SJSA1 (cell line): ENCODE measurements at places on chromosomes 2 and 18. TPM values are rescaled to one million over a fixed set of nuclear protein-coding genes. Genes with fewer than 3 reads are reported as not detected.

TPRKB gene
- total RNA-seq, result 52.8 and 85.2 TPM in 2 replicates

DNA sequence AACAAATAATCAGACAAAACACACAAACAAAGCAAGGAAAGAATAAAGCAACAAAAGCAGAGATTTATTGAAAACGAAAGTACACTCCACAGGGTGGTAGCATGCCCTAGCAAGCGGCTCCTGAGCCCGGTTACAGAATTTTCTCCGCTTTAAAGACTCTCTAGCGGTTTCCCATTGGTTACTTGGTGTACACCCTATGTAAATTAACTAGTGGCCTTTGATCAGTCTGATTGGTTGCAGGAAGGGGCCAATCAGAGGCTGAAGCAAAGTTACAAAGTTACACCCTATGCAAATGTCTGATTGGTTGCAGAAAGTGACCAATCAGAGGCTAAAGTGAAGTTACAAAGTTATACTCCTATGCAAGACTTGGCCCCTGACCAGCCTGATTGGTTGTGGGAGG, 242.9 kb downstream of the LDLRAD4 start:
- no peaks in the 10 kb centered on the region for H3K4me1 ChIP-seq
- H3K4me3 ChIP-seq, result no peak overlapping the region
- no peak overlapping the region for H3K27ac ChIP-seq
- DNase-seq, result no peak
- no peaks in the 10 kb centered on the region; the same call in 1 of the 2 replicates for H3K27me3 ChIP-seq

IGFBP5 gene
- total RNA-seq, result 0.03 TPM in 1 of 2 replicates, not detected in the other

DNA sequence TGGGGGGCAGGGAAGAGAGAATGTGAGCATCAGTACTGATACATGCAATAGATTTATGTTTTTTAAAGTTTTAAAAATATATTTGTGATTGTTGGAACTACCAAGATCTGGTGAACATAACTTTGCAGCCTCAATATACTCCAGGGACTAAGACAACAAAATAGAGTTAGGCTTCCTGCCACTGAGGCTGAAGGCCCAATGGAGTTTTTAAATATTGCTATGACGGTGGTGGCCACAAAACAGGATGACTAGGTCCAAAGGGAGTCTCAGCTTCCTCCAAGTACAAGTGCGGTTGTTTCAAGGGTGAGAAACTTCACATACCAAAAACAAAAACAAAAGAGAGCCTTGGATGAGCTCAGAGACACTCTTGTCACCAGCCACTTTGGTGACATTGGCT, 72.9 kb downstream of the CCBE1 start:
- DNase-seq, result no peak
- no peak overlapping the region for H3K4me3 ChIP-seq
- H3K27me3 ChIP-seq, result no peaks in the 10 kb centered on the region
- no peak overlapping the region for H3K27ac ChIP-seq
- no peaks in the 10 kb centered on the region for H3K36me3 ChIP-seq

HOXD12 gene
- total RNA-seq, result 0.13 TPM in 1 of 2 replicates, not detected in the other

DNA sequence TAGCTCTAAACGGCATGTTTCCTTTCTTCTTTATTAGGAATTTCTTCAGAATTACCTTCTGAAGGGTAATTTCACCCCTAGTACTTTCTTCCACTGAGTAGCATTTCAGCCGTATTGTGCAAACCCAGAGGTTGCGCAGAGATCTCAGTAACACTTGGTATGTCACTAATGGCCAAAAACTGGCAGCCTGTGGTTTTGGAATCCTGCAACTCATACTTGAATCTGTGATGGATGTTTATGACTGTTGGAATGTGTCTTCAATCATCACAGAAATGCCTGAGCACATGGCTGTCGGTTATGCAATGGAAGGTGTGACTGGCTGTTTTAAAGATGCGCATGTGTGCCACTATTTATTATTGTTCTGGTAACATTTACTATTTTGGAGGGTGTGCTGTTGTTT, 100.0 kb downstream of the COLEC12 start:
- H3K27me3 ChIP-seq, result no peaks in the 10 kb centered on the region
- peak; percentile 89 for DNase-seq
- H3K4me1 ChIP-seq, result peaks cover 86% of the 10 kb centered on the region

- H3K4me3 ChIP-seq, result no peak overlapping the region
- peaks cover 21% of the 10 kb centered on the region for H3K4me1 ChIP-seq
- 0 out of 2 replicates have a peak, but pooled peaks cover 2% of the 10 kb centered on the region for H3K27me3 ChIP-seq
- H3K27ac ChIP-seq, result no peak overlapping the region
- H3K36me3 ChIP-seq, result peaks cover 98% of the 10 kb centered on the region
Observed at GRCh38 chr2:233261819-233262555, 10.5 kb downstream of the ATG16L1 start.

- no peaks in the 10 kb centered on the region for H3K4me1 ChIP-seq
- no peak overlapping the region for H3K4me3 ChIP-seq
- H3K36me3 ChIP-seq, result no peaks in the 10 kb centered on the region
- no peak for DNase-seq
Observed at GRCh38 chr2:229268626-229269025, 2.5 kb downstream of the PID1 start.

DNA sequence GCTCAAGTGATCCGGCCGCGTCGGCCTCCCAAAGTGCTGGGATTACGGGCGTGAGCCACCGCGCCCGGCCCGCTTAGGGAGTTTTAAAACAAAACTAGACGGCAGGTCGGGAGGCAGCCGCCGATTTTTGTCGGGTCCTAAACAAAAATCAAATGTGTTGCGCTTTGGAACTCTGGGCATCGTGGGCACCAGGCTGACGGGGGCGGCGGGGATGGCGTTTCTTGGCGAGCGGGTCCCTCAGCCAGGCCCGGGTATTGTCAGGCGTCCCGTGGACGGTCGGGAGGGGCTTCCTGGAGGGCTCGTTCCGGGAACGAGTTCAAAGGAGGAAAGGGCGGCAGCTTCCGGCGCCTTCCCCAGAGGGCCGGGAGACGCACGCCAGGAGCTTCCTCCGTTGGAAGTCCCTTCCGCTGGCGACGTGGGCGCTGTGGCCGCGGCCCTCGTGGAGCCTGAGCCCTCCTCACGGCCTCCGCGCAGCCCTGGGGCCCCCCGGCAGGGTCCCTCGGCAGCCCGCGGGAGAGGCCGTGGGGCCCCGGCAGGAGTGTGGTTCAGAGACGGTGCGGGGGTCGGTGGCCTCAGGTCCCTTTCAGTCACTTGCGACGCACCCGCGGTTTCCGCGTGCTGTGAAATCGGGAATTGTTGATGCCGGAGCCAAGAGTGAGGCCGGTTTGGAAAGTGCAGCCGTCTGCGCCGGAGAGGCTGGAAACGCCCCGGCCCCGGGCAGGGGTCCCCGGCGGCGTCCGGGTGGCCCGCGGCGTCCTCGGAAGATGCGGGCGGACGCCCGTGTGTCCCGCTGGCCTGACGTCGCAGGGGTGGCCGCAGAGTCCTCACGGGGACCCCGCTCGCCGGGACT, 59.3 kb downstream of the EMILIN2 start:
- H3K27me3 ChIP-seq, result no peaks in the 10 kb centered on the region
- peaks cover 20% of the 10 kb centered on the region for H3K4me1 ChIP-seq
- peaks cover 46% of the 10 kb centered on the region for H3K36me3 ChIP-seq

DNA sequence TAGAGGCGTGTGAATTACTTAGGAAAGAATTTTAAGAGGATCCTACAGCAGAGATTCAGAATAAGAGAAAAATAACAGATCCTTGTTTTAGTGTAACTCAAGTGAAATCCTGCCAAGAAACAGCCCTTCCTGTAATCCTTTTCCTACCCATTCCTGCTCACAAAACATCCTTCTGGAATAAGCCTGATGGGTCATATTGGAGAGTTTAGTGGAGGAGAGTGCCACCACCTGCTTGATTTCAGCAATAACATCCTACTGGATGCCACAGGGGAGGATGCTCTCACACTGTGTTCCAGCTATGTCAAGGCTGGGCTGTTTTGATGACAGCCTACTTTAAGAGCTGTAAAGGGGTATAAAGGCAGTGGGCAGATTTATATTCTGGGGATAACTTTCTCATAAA, 54.8 kb upstream of the CCDC178 start:
- H3K4me3 ChIP-seq, result no peak overlapping the region
- peak; percentile 2 for DNase-seq
- no peaks in the 10 kb centered on the region for H3K36me3 ChIP-seq
- no peaks in the 10 kb centered on the region for H3K27me3 ChIP-seq
- H3K4me1 ChIP-seq, result no peaks in the 10 kb centered on the region

STRN gene
- total RNA-seq, result 11.2 and 18.8 TPM in 2 replicates

DNA sequence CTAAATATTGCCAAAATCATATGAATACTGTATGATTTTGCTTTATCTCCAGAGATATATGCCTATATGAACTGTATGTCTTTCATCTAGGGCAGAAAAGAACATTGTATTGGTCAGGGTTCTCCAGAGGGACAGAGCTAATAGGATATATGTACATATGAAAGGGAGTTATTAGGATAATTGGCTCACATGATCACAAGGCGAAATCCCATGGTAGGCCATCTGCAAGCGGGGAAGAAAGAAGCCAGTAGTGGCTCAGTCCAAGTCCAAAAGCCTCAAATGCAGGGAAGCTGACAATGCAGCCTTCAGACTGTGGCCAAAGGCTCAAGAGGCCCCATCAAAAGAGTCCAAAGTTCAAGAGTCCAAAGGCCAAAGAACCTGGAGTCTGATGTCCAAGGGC, 209.9 kb downstream of the RNF144A start:
- no peaks in the 10 kb centered on the region for H3K36me3 ChIP-seq
- no peaks in the 10 kb centered on the region for H3K27me3 ChIP-seq
- no peak for DNase-seq

GRCh38 chr2:69581774-69582581, 61.6 kb downstream of the AAK1 start:
- peak; percentile 43 for DNase-seq
- peak overlapping the region; percentile 44 for H3K27ac ChIP-seq
- peaks cover 23% of the 10 kb centered on the region for H3K4me1 ChIP-seq
- H3K4me3 ChIP-seq, result no peak overlapping the region

GRCh38 chr18:24731981-24732380, 271.5 kb downstream of the HRH4 start:
- H3K27ac ChIP-seq, result no peak overlapping the region
- no peak for DNase-seq
- H3K4me3 ChIP-seq, result no peak overlapping the region

IL37 gene
- not detected in 2 replicates for total RNA-seq

GRCh38 chr2:103459283-103459682, 697.5 kb downstream of the TMEM182 start:
- no peak overlapping the region for H3K4me3 ChIP-seq
- H3K4me1 ChIP-seq, result no peaks in the 10 kb centered on the region
- no peaks in the 10 kb centered on the region for H3K27me3 ChIP-seq
- DNase-seq, result no peak
